Stimulated activated CD8-positive, alpha-beta memory T cell treated with anti-CD3 and anti-CD28 coated beads, Interleukin-4, amount 100 ng/mL, for 1 hour (primary cell): ENCODE measurements at places on chromosomes 4 and X.

GRCh38 chr4:42710329-42710728 is 53.4 kb upstream of the ATP8A1 start:
- no peak for DNase-seq

DNA sequence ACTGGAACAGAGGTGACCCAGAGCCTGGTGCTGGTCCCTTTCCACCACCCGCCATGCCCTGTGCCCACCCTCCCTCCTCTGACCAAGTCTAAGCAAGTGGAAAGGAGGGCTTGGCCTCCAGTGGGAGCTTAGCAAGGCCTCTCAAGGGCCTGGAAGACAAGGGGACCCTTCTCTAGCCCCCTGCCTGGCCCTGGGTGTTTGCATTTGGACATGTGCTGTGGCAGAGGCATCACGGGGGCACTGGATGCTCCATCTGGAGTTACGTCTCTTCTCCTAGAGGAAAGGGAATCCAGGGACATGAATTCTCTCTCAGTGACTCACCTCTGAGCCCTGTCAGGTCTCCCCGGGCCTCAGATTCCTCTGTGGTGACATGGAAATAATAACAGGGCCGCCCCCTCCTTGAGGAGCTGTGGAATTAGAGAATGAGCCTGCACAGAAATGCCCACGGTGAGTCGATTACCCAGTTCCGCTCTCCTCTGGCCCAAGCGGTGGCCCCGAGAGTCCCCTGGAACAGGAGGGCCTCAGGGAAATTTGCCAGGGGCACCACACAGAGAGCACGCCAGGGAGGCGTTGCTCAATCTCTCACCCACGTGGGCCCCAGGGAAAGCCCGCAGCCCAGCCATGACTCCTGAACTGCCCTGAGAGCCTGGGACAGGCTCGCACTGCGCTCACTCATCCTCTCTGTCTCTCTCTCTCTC is 189.6 kb downstream of the BCOR start:
- no peak for DNase-seq

- DNase-seq, result no peak
Observed at GRCh38 chrX:39725928-39726619, 371.7 kb downstream of the BCOR start.

DNA sequence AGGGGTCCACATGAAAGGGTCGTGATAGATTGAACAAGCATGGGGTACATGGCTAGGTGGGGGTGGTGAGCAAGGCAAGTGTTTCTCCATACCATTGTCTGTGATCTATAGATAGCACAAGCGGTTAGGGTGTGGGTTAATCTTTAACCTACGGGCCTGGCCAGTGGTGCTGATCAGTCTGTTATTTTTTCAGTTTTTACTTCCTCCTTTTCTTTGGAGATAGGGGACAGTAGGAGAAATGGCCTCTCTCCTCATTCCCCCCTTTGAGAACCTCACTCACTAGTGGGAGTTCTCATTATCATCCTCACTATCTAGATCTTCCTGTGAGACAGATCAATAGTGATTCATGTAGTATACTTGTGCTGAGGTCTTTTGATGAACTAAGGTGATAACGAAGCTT is 16.2 kb upstream of the GPKOW start:
- no peak for DNase-seq

GRCh38 chr4:60259781-60260180 is 940.3 kb upstream of the ADGRL3 start:
- no peak for DNase-seq

DNA sequence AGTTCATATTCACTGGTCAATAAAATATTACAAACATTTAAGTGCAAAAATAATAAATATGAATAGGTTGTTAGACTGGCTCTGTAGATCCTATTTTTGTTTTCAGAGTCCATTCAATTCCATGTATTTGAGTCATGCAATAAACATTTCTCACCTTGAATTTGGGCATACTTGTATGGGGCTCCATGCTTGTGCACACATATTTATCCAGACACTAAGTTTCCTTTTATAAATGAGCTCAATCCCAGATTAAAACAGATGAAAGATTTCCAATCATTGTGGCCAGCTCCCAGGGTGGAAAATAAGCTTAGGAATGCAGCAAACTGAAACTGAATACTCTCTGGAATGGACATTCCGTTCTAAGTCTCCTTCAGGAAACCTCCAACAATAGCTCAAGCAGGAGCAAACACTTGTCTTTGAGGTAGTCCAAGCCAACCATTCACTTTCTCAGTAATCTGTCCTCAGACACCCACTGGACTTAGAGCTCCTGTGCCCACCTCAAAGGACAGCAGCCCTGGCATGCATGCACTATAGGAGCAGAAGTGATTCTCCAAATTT is 16.4 kb downstream of the DMD start:
- no peak for DNase-seq

DNA sequence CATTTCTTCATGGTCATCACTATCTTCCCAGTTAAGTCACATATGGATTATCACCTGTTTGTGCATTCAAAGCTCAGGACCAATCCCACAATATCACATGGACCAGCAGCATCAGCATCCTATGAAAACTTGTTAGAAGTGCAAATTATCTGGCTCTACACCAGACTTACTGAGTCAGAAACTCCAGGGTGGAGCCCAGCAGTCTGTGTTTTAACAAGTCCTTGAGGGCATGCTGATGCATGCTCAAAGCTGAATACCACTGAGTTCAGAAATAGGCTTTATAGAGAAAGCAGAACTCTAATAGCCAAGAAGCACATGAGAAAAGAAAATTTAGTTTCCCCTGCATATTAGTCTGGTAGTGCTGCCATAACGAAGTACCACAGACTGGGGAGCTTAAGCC is 62.4 kb upstream of the GABRQ start:
- no peak for DNase-seq

- DNase-seq, result no peak
Observed at GRCh38 chr4:73765296-73765695, 24.9 kb downstream of the CXCL8 start.

DNA sequence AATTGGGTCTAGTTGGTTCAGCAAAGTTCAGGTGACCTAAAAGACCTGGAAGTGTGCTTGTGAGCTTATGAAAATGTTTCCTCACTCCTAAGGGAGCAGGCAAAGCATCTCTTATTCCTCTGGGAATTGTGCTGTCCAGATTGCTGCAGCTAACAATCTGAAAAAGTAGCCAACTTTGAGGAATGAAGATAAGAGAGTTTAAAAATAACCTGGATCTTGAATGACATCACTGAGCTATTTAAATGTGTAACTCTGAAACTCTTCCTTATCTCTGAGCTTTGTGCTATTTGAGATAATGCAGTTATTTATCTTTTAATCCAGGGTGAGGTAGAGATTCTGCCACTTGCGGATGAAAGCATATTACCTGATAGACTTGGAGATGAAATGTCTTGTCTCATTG is 384.8 kb downstream of the PPP4R3C start:
- no peak for DNase-seq

DNA sequence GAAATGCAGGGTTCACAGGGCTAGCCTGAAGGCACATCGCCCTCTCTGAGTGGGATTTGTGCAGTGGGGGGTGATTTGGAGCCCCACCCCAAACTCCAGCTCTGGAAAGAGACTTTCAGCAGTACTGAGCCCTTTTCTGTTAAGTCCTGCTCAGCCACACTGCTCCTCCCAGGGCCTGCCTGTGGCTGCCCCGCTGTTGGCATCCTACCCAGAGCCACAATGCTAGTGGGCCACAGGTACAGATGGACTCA is 52.7 kb downstream of the CXorf49B start:
- DNase-seq, result no peak

DNA sequence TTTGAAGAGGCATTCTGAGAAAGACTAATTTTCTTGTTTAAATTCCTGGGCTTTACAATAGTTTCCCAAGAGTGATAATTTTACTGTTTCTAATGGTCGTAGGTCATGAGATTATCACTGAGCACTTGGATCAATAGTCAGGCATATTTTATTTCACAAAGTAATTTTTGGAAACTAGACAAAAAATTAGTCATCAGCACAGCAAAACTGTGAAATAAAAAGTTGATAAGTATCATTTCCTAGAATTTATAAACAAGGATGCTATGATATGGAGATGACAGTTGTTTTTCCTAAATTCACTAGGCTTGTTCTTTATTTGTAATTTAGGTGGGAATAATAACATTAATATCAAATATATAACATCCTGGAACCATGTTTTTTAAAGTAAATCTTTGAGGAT is 33.0 kb downstream of the SULT1B1 start:
- DNase-seq, result no peak

GRCh38 chrX:4690521-4690920 is 977.1 kb upstream of the PRKX start:
- no peak for DNase-seq

DNA sequence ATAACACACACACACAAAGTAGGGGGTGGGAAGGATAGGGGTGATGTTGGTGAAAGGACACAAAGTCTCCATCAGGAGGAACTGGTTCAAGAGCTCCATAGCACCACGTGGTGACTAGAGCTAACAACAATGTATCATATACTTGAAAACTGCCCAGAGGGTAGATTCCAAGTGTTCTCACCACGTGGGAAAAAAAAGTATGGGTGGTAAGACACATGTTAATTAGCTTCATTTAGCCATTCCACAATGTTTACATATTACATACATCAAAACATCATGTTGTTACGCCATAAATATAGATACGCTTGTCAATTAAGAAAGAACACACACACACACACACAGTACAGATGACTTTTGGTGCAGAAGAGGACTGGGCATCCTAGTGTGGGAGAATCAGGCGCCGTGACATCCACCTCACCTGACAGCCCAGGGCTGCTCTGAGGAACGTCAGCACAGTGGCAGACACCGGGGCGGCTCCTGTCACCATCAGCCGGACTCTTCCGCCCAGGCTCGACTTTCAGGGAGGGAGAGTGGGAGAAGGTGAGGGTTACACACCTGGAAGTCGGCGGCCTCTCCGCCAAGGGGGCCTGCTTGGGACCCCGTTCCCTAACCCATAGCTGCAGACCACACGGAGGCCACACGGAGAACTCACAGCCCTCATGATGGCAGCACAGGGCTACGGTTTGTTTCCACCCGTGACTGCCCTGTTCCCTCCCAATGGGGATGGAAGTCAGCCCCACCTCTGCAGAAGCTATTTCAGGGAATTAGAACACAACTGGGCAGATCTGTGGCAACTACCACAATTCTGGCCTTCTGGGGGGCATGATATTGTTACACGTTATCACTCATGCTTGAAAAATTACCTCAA is 31.8 kb upstream of the CENPU start:
- no peak for DNase-seq

DNA sequence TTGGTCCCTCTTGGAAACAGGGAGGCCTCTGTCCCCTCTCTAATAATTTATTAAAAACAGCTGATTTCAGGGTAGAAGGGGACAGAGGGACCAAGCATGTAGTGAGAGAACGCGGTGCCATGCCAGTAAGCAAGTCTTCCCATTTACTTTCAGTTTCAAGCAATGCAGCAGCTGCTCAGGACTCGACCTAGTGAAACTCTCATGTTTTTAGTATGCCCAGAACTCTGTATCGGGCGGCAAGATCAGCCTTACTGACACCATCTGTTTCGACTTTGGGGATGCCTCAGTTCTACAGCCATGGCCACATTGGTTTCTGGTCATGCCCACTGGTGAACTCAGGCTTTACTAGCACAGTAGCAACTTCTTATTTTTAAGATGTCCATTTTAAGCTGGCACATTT is 40.6 kb downstream of the ZNF81 start:
- DNase-seq, result no peak

DNA sequence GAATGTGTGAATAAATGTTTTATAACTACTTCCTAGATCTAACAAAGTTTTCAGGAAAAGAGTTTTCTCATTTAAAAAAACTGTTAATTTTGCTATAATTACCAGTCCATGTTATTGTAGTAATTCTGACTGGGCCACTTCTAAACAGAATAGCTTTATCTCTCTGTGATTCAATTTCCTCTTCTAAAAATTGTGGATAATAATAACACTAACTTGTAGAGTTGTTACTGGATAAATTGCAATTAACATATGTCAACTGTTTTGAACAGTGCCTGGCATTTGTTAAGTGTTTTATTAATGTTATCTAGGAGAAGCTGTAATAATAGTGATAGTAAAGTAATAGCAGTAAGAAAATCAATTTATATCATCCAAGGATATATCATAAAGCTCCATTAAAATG is 162.3 kb downstream of the BTC start:
- DNase-seq, result no peak

- DNase-seq, result no peak
Observed at GRCh38 chr4:158302076-158302866, 92.0 kb downstream of the TMEM144 start.

GRCh38 chr4:91198951-91199350 is 1071.8 kb downstream of the CCSER1 start:
- no peak for DNase-seq

DNA sequence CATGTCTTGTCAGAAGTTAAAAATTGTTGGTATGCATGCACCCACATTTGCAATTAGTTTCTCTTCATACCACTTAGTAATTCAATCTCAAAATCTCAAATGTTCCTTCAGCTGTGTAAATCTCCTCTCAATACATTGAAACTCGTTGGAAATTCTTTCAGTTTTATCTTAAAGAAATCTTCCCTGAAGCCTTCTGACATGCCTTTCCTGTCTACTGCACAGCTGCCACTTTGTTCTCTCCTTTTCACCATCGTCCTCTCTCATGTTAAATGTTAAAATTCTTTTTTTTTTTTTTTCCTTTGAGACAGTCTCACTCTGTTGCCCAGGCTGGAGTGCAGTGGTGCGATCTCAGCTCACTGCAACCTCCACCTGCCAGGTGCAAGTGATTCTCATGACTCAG is 30.9 kb downstream of the MCUB start:
- DNase-seq, result no peak

DNA sequence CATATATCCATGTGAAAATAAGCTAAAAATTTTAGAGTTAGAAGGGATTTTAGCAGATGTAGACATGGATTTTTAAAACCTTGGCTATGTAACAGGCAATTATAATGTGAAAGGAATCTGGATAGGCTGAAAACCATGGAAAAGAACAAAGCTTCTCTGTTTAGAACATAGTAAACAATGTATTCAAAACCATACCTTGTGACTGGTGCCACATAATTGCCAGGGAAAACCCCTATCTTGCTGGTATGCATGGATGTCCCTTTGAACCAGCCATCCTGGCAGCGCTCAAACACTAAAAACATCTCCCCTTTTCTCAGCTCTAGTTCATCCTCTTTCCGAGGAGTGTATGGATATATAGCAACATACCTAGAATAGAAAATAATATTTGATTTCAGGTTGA is 110.6 kb upstream of the CBR4 start:
- no peak for DNase-seq
